ENCODE measurements at places on chromosomes 7 and 10.

DNA sequence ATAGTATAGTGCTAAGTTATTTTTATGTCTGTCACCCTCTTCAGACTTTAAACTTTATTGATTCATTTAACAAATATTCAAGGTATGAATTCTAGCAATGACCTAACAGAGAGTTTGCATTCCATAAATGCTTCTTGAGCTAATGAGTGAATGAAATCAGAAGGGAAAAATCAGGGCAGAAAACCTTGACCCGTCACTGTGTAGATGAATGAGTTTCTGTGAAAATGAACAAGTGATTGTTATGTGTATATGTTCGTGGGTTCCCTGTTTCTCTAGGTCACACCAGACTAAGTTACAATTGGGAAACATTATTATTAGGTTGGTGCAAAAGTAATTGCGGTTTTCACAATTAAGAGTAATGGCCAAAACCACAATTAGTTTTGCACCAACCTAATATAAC is 30.1 kb downstream of the APBB1IP start:
- H3K4me1 ChIP-seq = no peaks in the 10 kb centered on the region
- peak; percentile 23 for DNase-seq
- no peaks in the 10 kb centered on the region for H3K27me3 ChIP-seq
- no peak overlapping the region for H3K4me3 ChIP-seq
- H3K36me3 ChIP-seq = no peaks in the 10 kb centered on the region

DNA sequence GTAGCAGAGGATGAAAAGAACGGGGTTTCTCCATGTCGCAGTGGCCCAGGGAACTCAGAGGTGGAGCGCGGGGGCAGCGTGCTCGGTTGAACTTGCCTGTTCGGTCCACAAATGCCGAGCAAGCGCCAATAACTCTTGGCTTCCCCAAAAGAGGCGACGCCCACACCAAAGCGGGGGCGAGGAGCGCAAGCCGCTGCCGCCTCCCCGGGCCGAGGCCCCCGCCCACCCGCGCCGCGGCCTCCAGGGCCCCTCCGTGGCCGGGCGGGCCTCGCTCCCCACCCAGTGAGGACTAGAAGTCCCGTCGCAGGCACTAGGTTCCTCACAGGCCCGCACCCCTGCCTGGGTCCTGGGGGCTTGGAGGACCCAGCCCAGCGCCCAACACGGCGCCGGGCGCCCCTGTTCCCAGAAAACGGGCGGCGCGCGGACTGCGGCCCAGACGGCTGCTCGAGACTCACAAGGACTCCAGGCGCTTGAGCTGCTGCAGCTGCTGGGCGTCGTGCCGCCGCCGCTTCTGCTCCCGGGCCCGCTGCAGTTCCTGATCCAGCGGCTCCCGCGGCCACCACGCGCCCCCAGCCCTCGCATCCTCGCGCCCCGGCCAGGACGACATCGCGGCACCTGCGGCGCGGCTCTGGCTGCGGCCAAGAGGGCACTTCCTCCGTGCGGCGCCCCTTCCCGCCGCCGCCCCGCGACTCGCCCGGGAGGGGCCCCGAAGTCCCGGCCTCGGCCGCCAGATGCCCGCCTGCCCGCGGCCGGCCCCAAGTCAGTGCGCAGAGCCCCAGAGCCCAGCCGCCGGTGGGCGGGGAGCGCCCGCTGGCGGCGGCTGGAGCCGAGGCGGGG is 14.6 kb upstream of the FKBP9 start:
- H3K4me3 ChIP-seq = peak overlapping the region; percentile 67
- no peaks in the 10 kb centered on the region for H3K36me3 ChIP-seq
- H3K4me1 ChIP-seq = no peaks in the 10 kb centered on the region
- peak overlapping the region; percentile 66 for H3K27ac ChIP-seq
- H3K27me3 ChIP-seq = peaks cover 9% of the 10 kb centered on the region
- DNase-seq = peak; percentile 87

DNA sequence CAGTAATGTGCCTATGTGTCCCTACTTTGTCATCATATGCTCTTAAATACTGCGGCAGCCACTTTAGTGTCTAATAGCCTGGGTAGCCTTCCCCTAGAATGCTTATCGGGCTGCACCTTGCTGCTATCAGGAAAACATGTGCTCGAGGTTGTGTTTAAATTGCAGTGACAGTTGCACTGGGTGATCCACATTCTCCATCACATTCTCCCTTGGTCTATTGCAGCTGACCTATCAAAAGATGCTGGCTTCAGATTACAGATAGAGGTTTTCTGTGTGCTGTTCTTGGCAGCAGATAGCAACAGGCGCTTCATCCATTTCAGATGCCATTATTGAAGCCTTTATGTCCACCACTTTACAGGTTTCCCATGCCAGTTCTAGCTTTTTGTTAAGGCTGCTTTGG is 130.1 kb upstream of the MDFIC start:
- H3K4me1 ChIP-seq = no peaks in the 10 kb centered on the region
- no peaks in the 10 kb centered on the region for H3K36me3 ChIP-seq
- no peaks in the 10 kb centered on the region for H3K27me3 ChIP-seq
- H3K4me3 ChIP-seq = no peak overlapping the region
- no peak overlapping the region for H3K27ac ChIP-seq
- no peak for DNase-seq

GRCh38 chr10:1416456-1417037 is 320.8 kb downstream of the ADARB2 start:
- no peaks in the 10 kb centered on the region for H3K36me3 ChIP-seq
- H3K27me3 ChIP-seq = no peaks in the 10 kb centered on the region
- DNase-seq = no peak
- no peaks in the 10 kb centered on the region for H3K4me1 ChIP-seq
- H3K4me3 ChIP-seq = no peak overlapping the region

GRCh38 chr10:125103924-125104323 is 56.4 kb downstream of the CTBP2 start:
- H3K4me3 ChIP-seq = no peak overlapping the region
- no peak overlapping the region for H3K27ac ChIP-seq
- peak; percentile 29 for DNase-seq

DNA sequence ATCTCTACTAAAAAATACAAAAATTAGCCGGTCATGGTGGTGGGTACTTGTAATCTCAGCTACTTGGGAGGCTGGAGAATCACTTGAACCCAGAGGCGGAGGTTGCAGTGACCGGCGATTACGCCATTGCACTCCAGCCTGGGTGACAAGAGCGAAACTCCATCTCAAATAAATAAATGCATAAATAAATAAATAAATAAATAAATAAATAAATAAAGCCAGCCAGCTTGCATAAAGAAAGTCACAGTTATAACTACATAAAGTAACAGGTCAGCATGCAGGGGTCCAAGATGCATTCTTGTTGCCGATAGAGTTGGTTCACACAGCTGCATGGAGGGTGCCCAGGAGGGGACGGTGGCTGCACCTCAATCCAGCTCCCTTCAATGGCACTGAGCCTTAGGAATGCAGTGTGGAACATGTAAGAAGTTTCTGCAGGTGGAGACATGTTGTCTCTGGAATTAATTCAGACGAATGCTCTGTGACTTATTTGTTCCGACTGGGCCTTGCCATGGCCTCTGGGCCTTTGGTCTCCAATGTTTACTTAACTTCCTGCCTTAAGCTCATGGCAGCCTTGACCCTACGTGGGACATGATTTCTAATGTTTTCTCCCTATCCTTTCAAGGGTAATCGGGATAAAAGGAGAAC is 159.6 kb upstream of the PRKCQ start:
- H3K27ac ChIP-seq = no peak overlapping the region
- H3K4me1 ChIP-seq = peaks cover 2% of the 10 kb centered on the region
- H3K4me3 ChIP-seq = no peak overlapping the region
- no peak for DNase-seq
- H3K27me3 ChIP-seq = no peaks in the 10 kb centered on the region
- H3K36me3 ChIP-seq = no peaks in the 10 kb centered on the region

GRCh38 chr7:79292834-79293233 is 160.6 kb downstream of the MAGI2 start:
- H3K27me3 ChIP-seq = no peaks in the 10 kb centered on the region
- no peaks in the 10 kb centered on the region for H3K36me3 ChIP-seq
- no peak for DNase-seq
- no peaks in the 10 kb centered on the region for H3K4me1 ChIP-seq
- no peak overlapping the region for H3K27ac ChIP-seq
- H3K4me3 ChIP-seq = no peak overlapping the region

GRCh38 chr10:73088304-73088703 is 8.4 kb downstream of the P4HA1 start:
- H3K27ac ChIP-seq = no peak overlapping the region
- no peak for DNase-seq
- no peaks in the 10 kb centered on the region for H3K36me3 ChIP-seq
- H3K4me3 ChIP-seq = no peak overlapping the region
- H3K4me1 ChIP-seq = no peaks in the 10 kb centered on the region

- DNase-seq = peak; percentile 88
- no peaks in the 10 kb centered on the region for H3K27me3 ChIP-seq
- peak overlapping the region; percentile 67 for H3K27ac ChIP-seq
These were observed 1.4 kb upstream of the IL6 start for GRCh38 chr7:22725585-22725984.

- no peaks in the 10 kb centered on the region for H3K4me1 ChIP-seq
- no peaks in the 10 kb centered on the region for H3K36me3 ChIP-seq
- H3K4me3 ChIP-seq = no peak overlapping the region
- DNase-seq = no peak
These were observed 51.6 kb upstream of the MACC1 start for GRCh38 chr7:20268824-20269223.

DNA sequence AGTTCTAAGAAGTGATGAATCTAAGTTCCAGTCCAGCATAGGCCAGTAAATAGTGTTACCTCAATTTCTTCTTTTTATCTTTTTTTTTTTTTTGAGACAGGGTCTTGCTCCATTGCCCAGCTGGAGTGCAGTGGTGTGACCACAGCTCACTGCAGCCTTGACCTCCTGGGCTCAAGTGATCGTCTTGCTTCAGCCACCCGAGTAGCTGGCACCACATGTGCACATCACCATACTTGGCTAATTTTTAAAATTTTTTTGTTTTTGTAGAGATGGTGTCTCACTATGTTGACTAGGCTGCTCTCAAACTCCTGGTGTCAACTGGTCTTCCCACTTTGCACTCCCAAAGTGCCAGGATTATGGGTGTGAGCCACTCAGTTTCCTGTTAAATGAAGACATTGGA is 126.6 kb upstream of the LYZL2 start:
- H3K4me1 ChIP-seq = no peaks in the 10 kb centered on the region
- H3K27ac ChIP-seq = no peak overlapping the region
- H3K36me3 ChIP-seq = no peaks in the 10 kb centered on the region
- no peaks in the 10 kb centered on the region for H3K27me3 ChIP-seq
- no peak for DNase-seq

DNA sequence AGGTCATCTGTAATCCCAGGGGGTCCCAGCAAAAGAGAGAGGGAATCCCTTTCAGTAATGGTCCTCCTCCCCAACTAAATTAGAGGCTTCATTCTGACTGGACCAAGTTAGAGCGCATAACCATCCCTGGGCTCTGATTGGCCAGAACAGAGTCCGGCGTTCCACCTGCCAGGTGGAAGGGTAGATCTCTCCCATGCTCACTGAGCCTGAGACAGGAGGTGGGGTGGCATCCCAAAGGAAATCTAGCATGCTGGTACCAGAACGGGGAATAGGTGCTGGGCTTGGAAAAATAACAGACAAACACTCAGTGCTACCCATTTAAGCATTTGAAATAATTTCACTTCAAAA is 21.0 kb upstream of the TSPAN33 start:
- DNase-seq = no peak
- no peak overlapping the region for H3K4me3 ChIP-seq
- no peak overlapping the region for H3K27ac ChIP-seq
- no peaks in the 10 kb centered on the region for H3K36me3 ChIP-seq
- no peaks in the 10 kb centered on the region for H3K27me3 ChIP-seq
- no peaks in the 10 kb centered on the region for H3K4me1 ChIP-seq

GRCh38 chr10:77541247-77541646 is 96.4 kb downstream of the KCNMA1 start:
- no peaks in the 10 kb centered on the region for H3K27me3 ChIP-seq
- H3K36me3 ChIP-seq = no peaks in the 10 kb centered on the region
- H3K4me3 ChIP-seq = no peak overlapping the region
- H3K27ac ChIP-seq = no peak overlapping the region
- no peaks in the 10 kb centered on the region for H3K4me1 ChIP-seq
- DNase-seq = no peak

DNA sequence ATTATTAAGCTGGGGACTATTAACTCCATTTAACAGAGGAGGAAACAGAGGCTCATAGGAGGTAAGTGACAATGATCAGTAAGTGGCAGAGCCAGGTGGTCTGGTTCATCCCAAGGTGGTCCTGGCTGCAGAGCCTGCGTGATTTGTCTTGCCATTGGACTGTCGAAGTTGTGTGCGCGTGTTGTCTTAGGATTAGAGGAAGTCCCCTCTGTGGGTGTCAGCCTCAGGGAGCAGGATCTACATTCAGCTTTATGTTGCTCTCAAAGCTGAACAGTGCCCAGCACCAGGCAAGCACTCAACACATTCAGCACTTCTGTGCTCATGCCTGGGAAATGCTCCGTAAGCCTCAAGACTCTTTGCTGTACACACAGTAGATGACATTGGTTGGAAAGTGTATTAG is 139.5 kb downstream of the HERPUD2 start:
- H3K27ac ChIP-seq = no peak overlapping the region
- H3K36me3 ChIP-seq = no peaks in the 10 kb centered on the region
- no peaks in the 10 kb centered on the region for H3K4me1 ChIP-seq
- no peak for DNase-seq
- no peaks in the 10 kb centered on the region for H3K27me3 ChIP-seq
